Epithelial cell of alveolus of lung (primary cell): ENCODE measurements at places on chromosomes 3 and 15. TPM values are rescaled to one million over a fixed set of nuclear protein-coding genes. Genes with fewer than 3 reads are reported as not detected.

GRK7 gene
- total RNA-seq, result under 0.01 TPM in 1 of 2 replicates, not detected in the other

MESP2 gene
- total RNA-seq, result 1.0 and 2.0 TPM in 2 replicates

AP3B2 gene
- 0.26 and 3.0 TPM in 2 replicates for total RNA-seq

CLSTN2 gene
- under 0.01 and 0.24 TPM in 2 replicates for total RNA-seq

CD86 gene
- not detected in 2 replicates for total RNA-seq

GP5 gene
- total RNA-seq, result 0.24 TPM in 1 of 2 replicates, not detected in the other

ACP3 gene
- 2.6 and 3.9 TPM in 2 replicates for total RNA-seq

SAXO2 gene
- 0.39 TPM in 1 of 2 replicates, not detected in the other for total RNA-seq

BTLA gene
- total RNA-seq, result 0.26 TPM in 1 of 2 replicates, not detected in the other

MST1R gene
- total RNA-seq, result 0.52 and 3.1 TPM in 2 replicates

MNS1 gene
- 1.2 and 4.1 TPM in 2 replicates for total RNA-seq

DUOXA2 gene
- under 0.01 TPM in 1 of 2 replicates, not detected in the other for total RNA-seq

PAQR5 gene
- 1.9 and 11.8 TPM in 2 replicates for total RNA-seq

BFSP2 gene
- not detected in 2 replicates for total RNA-seq

MYLK gene
- 60.5 and 110 TPM in 2 replicates for total RNA-seq

FRMD5 gene
- 0.24 and 2.2 TPM in 2 replicates for total RNA-seq

SEC22A gene
- total RNA-seq, result 32.3 and 47.1 TPM in 2 replicates

AQP9 gene
- total RNA-seq, result not detected in 2 replicates

SAMD7 gene
- total RNA-seq, result not detected in 2 replicates

GXYLT2 gene
- total RNA-seq, result 29.0 and 33.0 TPM in 2 replicates

ACKR2 gene
- total RNA-seq, result 0.91 and 1.1 TPM in 2 replicates

SKOR1 gene
- 0.13 and 1.5 TPM in 2 replicates for total RNA-seq

WNT7A gene
- 1.3 TPM in 1 of 2 replicates, not detected in the other for total RNA-seq

OSTN gene
- total RNA-seq, result not detected in 2 replicates

TMEM158 gene
- total RNA-seq, result 25.3 and 153 TPM in 2 replicates

MESP1 gene
- 0.56 TPM in 1 of 2 replicates, not detected in the other for total RNA-seq

ADAMTS9 gene
- total RNA-seq, result 2.7 and 34.4 TPM in 2 replicates

EMC7 gene
- total RNA-seq, result 38.0 and 47.8 TPM in 2 replicates

SIDT1 gene
- 0.13 TPM in 1 of 2 replicates, not detected in the other for total RNA-seq

SLC27A2 gene
- 0.13 and 0.24 TPM in 2 replicates for total RNA-seq

SLC28A2 gene
- not detected in 2 replicates for total RNA-seq

TTBK2 gene
- 7.1 and 10.9 TPM in 2 replicates for total RNA-seq

NOX5 gene
- total RNA-seq, result 0.39 TPM in 1 of 2 replicates, not detected in the other

GOLGA6A gene
- 6.9 TPM in 1 of 2 replicates, not detected in the other for total RNA-seq

KY gene
- 0.13 and 0.16 TPM in 2 replicates for total RNA-seq

DNAJA4 gene
- total RNA-seq, result 0.88 and 2.2 TPM in 2 replicates

TLR9 gene
- total RNA-seq, result not detected in 2 replicates

LTF gene
- not detected in 2 replicates for total RNA-seq

SLC28A1 gene
- total RNA-seq, result not detected in 2 replicates

RGMA gene
- total RNA-seq, result 1.0 and 5.3 TPM in 2 replicates

ATP10A gene
- 0.24 and 3.0 TPM in 2 replicates for total RNA-seq

CCDC39 gene
- not detected in 2 replicates for total RNA-seq

EIF4E3 gene
- 2.7 and 4.0 TPM in 2 replicates for total RNA-seq

P2RY1 gene
- 1.4 and 8.8 TPM in 2 replicates for total RNA-seq

PARP6 gene
- 12.4 and 28.2 TPM in 2 replicates for total RNA-seq

C3orf49 gene
- total RNA-seq, result not detected in 2 replicates

PARP14 gene
- total RNA-seq, result 24.0 and 30.3 TPM in 2 replicates

C3orf62 gene
- total RNA-seq, result 1.5 and 1.7 TPM in 2 replicates

RAB11A gene
- 208 and 221 TPM in 2 replicates for total RNA-seq

SETMAR gene
- total RNA-seq, result 8.5 and 14.1 TPM in 2 replicates

CATSPER2 gene
- 0.65 TPM in 1 of 2 replicates, not detected in the other for total RNA-seq

OIP5 gene
- total RNA-seq, result 1.7 and 8.9 TPM in 2 replicates

MDFIC2 gene
- not detected in 2 replicates for total RNA-seq

MYNN gene
- 13.3 and 17.2 TPM in 2 replicates for total RNA-seq

GABRB3 gene
- total RNA-seq, result 1.2 and 3.3 TPM in 2 replicates

GPR15 gene
- total RNA-seq, result not detected in 2 replicates

GPR160 gene
- total RNA-seq, result 0.39 TPM in 1 of 2 replicates, not detected in the other

TNFSF10 gene
- 2.3 and 2.7 TPM in 2 replicates for total RNA-seq
